Upper lobe of left lung (tissue), 6 donors: ENCODE measurements at places on chromosomes 7 and 10. TPM values are rescaled to one million over a fixed set of nuclear protein-coding genes. Genes with fewer than 3 reads are reported as not detected.

The PDZD7 gene
- total RNA-seq = 1.2 TPM

DNA sequence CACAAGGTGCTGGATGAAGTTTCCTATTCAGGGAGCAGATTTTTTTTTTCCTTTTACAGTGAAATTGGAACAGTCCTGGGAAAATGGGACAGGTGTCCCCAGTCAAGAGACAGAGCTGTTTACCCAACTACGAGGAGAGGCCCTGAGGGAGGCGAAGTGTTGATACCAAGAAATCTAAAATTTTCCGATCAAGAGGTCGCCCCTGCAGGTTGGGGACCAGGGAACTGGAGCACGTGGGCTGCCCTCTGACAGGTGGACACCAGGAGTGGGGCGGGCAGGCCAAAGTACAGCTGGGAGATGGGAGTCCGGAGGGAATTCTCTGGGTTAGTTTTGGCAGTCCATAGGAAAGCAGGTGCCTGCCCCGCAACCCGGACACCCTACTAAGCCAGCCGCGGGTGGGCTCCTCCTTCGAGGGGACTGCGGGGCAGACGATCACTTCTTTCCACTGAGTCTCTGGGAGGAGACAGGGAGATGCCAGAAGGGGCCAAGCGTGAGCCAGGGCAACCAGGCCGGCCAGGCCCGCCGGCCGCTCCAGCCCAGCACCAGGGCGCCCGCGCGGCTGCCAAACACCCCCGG is 965 bp upstream of the CAMK1D start:
- DNase-seq = no peak

GRCh38 chr7:132819648-132820047 is 243.4 kb upstream of the PLXNA4 start:
- no peak for DNase-seq

The TMEM270 gene
- total RNA-seq = not detected

The FGFBP3 gene
- 1.5 TPM for total RNA-seq

The CCL24 gene
- total RNA-seq = not detected

GRCh38 chr10:47405857-47406547 is 21.9 kb upstream of the ZNF488 start:
- peak; percentile 42 for DNase-seq

DNA sequence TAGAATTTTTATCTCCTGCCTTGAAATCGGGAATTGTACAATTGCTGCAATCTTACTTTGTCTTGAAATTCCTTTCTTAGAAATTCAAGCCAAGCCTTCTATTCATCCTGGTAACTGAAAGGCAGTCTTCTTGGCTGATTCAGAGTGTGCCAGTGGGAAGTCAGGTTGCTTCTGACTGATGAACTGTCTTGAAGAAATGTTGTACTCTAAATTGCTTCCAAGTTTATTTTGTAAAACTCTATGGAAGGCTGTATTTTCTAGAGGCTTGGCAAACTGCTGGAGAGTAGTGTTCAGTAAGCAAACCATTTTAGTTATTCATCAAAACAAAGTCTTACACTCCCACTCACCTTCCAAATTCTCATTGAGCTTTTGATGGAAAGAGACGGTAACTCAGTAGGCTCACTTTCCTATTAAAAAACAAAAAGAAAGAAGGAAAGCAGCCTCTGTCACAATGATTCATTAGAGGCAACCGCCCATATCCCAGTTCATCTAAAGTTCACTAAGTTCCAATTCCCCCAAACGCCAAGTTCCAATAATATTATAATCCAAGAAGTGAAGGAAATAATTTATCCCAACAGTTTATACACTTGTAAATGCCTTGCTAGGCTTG is 187.9 kb upstream of the MALRD1 start:
- no peak for DNase-seq

The GBX1 gene
- total RNA-seq = not detected

The PLXNA4 gene
- total RNA-seq = 1.1 TPM

GRCh38 chr7:46463170-46463569 is 542.1 kb upstream of the IGFBP3 start:
- no peak for DNase-seq

DNA sequence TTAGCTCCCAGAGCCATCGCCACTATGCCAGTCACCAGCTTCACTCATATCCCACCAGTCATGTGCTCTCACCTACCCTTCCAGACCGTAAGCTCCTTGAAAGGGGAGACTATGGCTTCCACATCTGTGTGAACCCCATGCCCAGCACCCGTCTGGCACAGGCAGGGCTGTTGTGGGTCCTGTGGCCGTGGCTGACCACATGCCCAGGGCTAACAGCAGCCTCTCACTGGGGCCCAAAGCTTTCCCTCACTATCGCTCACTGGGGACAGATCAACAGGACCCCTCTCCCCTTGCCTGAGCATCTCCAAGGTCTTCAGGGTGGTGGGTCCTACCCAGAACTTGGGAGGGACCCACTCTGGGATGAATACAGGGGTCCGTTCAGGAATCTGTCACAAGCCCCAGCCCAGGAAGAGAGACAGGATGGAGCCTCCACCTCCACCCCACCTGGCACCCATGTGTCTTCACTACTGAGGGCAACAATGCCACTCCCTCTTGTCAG is 303.9 kb downstream of the GRID1 start:
- peak; percentile 5 for DNase-seq

DNA sequence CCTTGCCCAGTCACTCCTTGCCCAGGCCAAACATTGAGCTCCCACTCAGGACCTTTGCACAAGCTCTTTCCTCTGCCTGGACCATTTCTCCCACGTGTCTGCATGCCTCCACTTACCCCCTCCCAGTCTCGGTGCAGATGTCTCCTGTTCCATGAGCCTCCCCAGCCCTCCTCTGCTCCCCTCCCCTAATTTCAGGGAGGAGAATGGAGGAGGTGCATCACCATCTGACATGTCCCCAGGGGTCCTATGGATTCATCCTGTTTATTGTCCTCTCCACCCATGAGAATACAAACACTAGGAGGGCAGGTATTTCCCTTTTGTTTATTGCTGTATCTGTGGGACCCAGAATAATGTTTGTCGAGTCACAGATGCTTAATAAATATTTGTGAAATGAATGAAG is 8.6 kb upstream of the GRID2IP start:
- DNase-seq = no peak

The PIK3AP1 gene
- 40.1 TPM for total RNA-seq

- no peak for DNase-seq
Observed at GRCh38 chr7:64113981-64114380, 68.7 kb downstream of the ZNF727 start.

GRCh38 chr10:33216661-33217427 is 117.6 kb downstream of the NRP1 start:
- no peak for DNase-seq

GRCh38 chr7:90579181-90579688 is 16.9 kb upstream of the CDK14 start:
- no peak for DNase-seq

GRCh38 chr7:1651031-1651446 is 19.0 kb upstream of the ELFN1 start:
- no peak for DNase-seq

The CDC14C gene
- not detected for total RNA-seq

GRCh38 chr10:2471811-2472210 is 595.5 kb upstream of the PFKP start:
- DNase-seq = no peak

GRCh38 chr7:99844328-99844727 is 16.5 kb downstream of the CYP3A43 start:
- no peak for DNase-seq

DNA sequence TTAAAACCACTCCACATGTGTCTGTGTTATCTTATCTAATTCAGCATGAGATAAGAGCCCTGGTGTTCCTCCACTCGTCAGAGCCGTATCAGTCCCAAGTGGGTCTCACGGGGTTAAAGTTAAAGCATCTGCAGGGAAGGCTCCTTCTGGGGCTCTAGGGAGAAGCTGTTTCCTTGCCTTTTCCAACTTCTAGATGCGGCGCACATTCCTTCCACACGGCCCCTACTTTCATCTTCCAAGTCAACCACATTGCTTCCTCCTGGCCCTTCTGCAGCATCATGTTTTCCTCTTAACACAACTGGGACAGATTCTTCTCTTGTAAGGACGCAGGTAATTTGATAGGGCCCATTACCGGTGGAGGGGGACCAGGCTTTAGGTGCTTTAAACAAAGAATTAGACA is 620.1 kb upstream of the DPP6 start:
- DNase-seq = no peak

DNA sequence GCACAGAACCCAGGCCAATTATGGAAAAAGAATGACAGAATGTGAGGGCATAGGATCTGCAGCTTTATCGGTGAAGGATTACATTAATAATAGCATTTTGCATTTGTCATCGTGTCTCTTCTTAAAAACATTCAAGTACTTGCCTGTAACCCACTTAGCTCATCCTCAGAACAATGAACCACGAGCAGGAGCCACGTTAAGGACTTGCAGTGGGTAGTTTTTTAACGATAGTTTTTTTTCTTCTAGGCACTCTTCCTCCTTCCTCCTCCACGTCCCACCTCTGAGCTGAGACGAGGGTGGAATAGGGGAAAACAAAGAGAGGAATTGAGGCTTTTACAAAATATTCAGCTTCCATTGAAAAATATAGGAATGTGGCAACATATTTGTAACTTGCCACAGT is 27.1 kb downstream of the CDHR3 start:
- DNase-seq = no peak

DNA sequence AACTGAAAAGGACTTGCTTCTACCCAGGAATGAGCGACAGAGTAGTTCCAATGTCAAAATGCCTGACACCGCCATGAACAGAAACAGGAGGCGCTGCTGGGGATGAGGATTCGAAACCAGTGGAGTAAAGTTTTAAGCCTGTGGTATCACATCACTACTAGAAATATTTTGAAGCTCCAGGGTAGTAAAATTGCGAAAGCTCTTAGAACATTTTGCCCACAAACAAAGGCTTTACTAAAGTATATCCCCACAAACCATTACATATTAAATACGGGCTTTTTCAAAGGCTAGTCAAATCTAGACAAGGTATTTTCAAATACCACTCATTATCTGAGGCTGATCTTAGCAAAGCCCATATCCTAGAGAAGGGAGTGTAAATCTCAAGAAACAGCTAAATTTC is 2.4 kb downstream of the PRDX3 start:
- DNase-seq = no peak

GRCh38 chr7:106793015-106793975 is 71.8 kb upstream of the PIK3CG start:
- no peak for DNase-seq

The C7orf33 gene
- not detected for total RNA-seq

DNA sequence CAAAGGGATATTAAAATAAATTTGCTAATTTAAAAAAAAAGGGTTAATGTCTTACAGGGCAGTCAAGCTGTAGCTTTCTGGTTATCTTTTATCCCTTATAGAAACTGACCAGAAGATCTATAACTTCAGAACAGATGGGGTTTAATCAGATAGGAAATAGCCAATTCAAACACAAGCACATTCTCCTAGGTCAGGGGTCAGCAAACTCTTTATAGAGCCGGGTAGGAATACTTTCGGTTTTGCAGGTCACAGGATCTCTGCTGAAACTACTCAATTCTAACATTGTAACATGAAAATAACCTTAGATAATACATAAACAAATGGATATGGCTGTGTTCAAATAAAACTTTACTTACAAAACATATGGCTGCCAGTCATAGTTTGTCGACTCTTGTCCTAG is 479.8 kb downstream of the ADRA2A start:
- DNase-seq = no peak

GRCh38 chr7:120654241-120654640 is 203.7 kb downstream of the TSPAN12 start:
- DNase-seq = no peak

The SUFU gene
- 15.7 TPM for total RNA-seq

The DNAJC12 gene
- 2.7 TPM for total RNA-seq

DNA sequence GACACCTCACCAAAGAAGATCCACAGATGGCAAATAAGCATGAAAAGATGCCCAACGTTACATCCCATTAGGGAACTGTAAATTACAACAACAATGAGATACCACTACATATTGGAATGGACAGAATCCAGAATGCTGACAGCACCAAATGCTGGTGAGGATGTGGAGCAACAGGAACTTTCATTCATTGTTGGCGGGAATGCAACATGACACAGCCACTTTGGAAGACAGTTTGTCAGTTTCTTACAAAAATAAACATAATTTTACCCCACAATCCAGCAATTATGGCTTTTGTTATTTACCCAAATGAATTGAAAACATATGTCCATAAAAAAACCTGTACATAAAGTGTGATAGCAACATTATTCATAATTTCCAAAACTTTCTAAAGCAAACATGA is 176.8 kb downstream of the C7orf25 start:
- DNase-seq = no peak

GRCh38 chr7:6142871-6143380 is 111.8 kb downstream of the ANKRD61 start:
- no peak for DNase-seq

The ELMO1 gene
- total RNA-seq = 75.5 TPM

DNA sequence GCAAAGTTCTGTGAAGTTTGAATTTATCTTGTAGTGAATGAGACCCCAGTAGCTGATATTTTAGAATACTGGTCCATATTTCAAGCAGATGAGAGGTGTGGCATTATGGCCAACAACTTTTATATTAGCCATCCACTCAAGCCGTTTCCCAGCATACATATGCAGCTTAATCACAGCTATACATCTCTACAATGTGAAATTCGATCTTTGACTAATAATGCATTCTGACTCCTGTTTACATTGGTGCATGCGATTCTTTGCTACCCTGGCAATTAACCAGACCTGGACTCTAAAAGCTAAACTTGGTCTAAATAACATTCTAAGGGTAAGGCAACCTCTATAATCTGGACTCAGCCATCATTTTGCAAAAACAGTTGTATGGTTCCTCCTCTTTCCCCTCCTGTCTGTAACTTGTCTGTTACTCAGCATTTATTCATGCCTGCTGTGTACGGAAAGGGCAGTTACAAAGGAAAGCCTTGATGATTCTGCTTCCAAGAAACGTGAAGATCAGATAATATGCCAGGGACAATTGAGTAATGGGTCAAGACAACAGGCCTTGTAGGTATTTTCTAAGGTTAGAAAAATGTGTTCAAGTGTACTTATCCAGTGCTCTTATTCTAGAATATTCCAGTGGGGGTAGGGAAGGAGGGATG is 50.6 kb downstream of the PNLIPRP2 start:
- DNase-seq = no peak

GRCh38 chr7:156640949-156641485 is 443 bp downstream of the RNF32 start:
- DNase-seq = no peak

DNA sequence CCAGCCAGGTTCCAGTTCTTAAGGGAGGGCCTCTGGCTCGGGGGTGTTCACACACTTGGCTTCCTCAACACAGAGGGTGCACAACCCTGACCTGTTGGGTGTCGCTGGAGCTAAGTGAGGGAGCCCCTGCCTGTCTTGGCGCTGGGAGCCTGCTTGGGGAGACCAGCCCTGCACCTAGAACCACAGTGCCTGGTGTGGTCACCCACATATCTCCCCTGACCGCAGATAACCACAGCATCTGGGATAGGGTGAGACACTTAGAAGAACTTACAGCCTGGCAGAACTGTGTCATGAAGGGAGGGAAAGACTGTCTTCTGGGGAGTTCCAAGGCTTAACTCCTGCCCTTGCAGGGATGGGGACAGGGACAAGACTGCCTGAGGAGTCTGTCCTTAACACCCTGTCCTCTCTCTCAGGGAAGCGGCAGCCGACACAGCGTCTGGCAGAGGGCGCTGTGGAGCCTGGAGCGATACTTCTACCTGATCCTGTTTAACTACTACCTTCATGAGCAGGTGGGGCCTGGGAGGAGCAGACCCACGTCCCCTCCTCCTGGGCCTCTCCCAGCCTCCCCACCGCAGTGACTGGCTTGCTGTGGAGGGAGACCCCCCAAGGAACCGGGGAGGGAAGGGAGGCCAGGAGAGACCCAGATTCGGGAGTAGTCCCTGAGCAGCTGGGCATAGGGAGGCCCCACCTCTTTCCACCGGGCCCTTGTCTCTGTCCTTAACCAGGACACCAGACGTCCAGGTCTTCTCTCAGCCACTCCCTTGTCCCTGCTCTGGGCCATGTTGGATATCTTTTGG is 59.0 kb downstream of the PALD1 start:
- no peak for DNase-seq

GRCh38 chr7:34067005-34067778 is 161.9 kb downstream of the BMPER start:
- peak; percentile 40 for DNase-seq
